ENCODE measurements at places on chromosomes 11 and 22. TPM values are rescaled to one million over a fixed set of nuclear protein-coding genes. Genes with fewer than 3 reads are reported as not detected.

Gene PGA5
- not detected for total RNA-seq

GRCh38 chr11:3894128-3894731 lies 38.8 kb downstream of the STIM1 start:
- peak; percentile 37 for DNase-seq

DNA sequence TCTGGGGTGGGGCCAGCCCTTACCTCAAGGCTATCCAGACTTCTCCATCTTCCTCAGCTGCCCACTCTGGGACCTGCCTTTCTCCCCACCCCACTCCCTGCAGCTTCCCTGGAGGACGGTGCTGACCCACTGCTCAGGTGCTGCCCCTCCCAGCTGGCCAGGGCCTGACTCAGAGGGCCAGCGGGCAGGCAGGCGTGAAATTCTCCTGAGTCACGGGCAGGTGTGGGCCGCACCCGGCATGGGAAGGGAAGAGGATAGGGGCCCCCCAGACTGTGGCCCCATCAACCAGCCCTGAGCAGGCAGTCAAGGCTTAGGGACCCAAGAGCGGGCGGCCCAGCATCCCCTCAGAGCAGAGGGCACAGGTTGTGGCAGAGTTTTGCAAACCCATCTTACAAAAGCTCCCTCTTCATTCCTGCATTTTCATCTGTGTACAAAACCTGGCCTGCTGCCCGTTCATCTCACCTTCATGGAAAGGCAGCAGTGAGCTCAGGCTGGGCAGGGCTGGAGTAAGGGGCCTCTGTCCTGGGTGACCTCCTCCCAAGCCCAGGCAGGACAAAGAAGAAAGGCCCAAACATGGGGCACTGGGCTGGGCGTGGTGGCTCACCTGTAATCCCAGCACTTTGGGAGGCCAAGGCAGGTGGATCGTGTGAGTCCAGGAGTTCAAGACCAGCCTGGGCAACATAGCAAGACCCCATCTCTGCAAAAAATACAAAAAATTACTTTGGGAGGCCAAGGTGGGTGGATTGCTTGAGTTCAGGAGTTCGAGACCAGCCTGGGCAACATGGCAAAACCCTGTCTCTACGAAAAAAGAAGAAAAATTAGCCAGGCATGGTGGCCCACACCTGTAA lies 6.1 kb downstream of the RHOD start:
- DNase-seq, result no peak

Gene SLC17A6
- total RNA-seq, result not detected

DNA sequence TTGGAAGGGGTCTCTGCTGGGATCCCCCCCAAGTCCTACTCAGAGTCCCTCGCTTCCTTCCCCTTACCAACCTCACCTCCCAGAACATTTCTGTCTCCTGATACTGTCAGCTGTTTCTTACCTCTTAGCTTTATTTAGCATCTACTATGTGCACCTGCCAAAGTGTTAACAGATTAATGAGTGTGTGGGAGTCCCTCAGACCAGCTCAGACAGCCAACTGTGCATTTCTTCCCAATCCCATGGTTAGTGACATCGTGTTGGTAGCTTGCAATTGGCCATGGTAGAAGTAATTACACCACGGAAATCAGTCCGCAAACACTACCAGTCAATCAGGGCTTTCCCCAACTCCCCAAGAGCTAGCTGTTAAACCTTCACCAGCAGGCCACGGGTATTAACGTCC lies 150.6 kb downstream of the DSCAML1 start:
- no peak for DNase-seq

DNA sequence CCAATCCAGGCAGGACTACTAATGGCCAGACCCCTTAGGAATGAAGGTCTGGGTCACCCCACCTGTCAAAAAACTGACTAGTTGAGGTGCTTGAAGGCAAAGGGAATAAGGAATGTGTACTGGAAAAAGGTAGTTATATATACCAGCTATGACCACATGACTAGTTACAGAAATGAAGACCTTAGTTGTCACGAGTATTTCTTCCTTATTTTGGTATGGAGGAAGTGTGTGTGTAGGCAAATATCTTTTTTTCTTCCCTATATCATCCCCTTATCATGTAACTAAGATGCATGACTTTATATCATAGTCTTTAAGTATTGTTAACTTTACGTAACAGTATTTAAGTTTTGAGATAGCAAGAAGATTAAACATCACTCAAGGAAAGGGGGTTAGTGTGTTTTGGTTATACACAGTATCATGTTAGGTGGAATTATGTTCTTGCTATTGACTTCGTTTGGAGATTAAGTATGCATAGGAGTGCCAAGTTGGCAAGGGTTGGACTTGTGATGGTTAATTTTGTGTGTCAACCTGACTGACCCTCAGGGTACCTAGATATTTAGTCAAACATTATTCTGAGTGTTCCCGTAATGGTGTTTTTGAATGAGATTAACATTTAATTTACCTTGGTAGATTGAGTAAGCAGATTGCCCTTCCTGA lies 38.2 kb upstream of the NARS2 start:
- DNase-seq, result no peak

Gene SPA17
- total RNA-seq, result 3.0 TPM

Gene HPX
- total RNA-seq, result 0.58 TPM

Gene CCDC81
- 0.43 TPM for total RNA-seq

Gene TSG101
- 35.2 TPM for total RNA-seq

All from activated naive CD8-positive, alpha-beta T cell treated with anti-CD3 and anti-CD28 coated beads, Interleukin-2, amount 10 ng/mL, durations not matched to agents 7 days and 5 days (primary cell).